Activated B cell treated with CpG ODN at 0.5 μM for 24 hours (primary cell): ENCODE measurements at places on chromosomes 16 and 17. TPM values are rescaled to one million over a fixed set of nuclear protein-coding genes. Genes with fewer than 3 reads are reported as not detected.

The MPV17L gene
- 0.17 and 0.55 TPM in 2 replicates for total RNA-seq

- H3K4me1 ChIP-seq: peaks cover 14% of the 10 kb centered on the region
- H3K27ac ChIP-seq: no peak overlapping the region
- no peak overlapping the region for H3K4me3 ChIP-seq
- no peaks in the 10 kb centered on the region for H3K27me3 ChIP-seq
- DNase-seq: no peak
Observed at GRCh38 chr17:50550661-50551432, 3.9 kb downstream of the SPATA20 start.

DNA sequence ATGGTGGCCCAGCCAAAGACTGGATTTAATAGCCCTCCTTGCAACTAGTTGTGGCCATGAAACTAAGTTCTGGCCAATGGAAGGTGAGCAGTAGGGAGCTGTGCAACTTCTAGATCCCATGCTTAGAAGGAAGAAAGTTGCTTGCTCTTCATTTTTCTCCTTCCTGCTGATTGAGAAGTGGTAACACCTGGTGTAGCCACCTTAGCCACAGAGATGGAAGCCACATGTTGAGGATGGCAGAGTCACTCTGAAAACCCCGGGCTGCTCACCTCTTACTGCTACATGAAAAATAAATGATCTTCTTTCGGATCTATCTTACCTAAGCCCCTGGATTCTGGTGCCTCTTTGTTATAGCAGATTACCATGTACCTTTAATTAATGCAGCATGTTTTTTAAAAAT is 10.3 kb upstream of the ATP5MC1 start:
- H3K27me3 ChIP-seq: no peaks in the 10 kb centered on the region
- no peak overlapping the region for H3K4me3 ChIP-seq
- H3K4me1 ChIP-seq: peaks cover 8% of the 10 kb centered on the region
- no peak for DNase-seq
- no peaks in the 10 kb centered on the region for H3K36me3 ChIP-seq
- no peak overlapping the region for H3K27ac ChIP-seq

GRCh38 chr16:11682655-11683096 is 14.4 kb downstream of the SNN start:
- no peaks in the 10 kb centered on the region for H3K27me3 ChIP-seq
- H3K36me3 ChIP-seq: peaks cover 80% of the 10 kb centered on the region
- peak overlapping the region; percentile 88 for H3K27ac ChIP-seq
- H3K4me3 ChIP-seq: peak overlapping the region; percentile 61

- H3K27ac ChIP-seq: no peak overlapping the region
- no peaks in the 10 kb centered on the region for H3K4me1 ChIP-seq
- peaks cover 6% of the 10 kb centered on the region for H3K36me3 ChIP-seq
- no peak overlapping the region for H3K4me3 ChIP-seq
- no peaks in the 10 kb centered on the region for H3K27me3 ChIP-seq
Observed at GRCh38 chr17:32672711-32673110, 185.9 kb downstream of the CDK5R1 start.
